IMR-90 (cell line): ENCODE measurements at places on chromosomes 5 and 9. TPM values are rescaled to one million over a fixed set of nuclear protein-coding genes. Genes with fewer than 3 reads are reported as not detected.

The CATSPER3 gene
- 0.12 TPM in 1 of 2 replicates, not detected in the other for polyA plus RNA-seq

The SPATA31A3 gene
- not detected in 2 replicates for polyA plus RNA-seq

DNA sequence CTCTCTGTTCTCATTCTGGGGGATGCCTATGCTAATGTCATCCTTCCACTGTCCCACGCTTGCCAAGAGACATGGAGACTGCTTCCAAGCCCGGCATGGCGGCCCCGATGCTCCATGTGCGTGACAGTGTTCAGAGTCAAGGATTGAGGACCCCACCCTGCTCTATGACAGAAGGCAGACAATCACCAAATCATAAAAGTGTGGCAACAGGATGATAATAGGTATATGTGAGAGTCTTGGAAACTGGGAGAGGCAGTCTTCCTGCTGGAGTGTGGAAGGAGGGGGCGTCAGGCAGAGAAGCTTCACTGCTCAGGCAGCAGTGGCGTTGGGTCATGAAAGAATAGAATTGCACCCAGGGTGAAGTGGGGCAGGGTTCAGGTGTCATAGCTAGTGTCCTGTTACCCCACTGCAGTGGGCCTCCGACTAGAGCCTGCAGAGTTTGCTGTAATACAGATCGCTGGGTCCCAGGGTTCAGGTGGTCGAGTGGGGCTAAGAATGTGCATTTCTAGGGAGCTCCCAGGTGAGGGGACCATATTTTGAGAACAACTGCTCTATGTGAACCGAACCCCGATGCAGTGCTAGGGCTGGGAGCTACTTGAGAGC lies 12.5 kb upstream of the GADD45G start:
- no peak for DNase-seq

DNA sequence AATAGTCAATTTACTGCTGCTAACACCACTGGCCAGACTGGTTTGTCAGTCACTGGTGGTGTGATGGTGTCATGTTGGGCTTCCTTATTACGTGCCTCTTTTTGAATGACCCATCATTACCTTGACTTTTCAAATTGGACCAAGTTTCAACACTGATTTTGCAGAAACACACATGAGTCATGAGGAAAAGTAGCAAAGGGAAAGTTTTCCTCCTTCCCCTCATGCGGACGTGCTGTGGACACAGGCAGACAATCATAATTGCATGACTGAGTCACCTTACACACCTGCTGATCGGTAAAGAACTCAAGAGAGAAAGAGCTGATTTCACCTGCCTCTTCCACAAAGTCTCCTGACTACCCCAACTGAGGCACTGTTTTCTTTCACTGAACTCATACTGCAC lies 324.5 kb downstream of the ARRDC3 start:
- DNase-seq = no peak

DNA sequence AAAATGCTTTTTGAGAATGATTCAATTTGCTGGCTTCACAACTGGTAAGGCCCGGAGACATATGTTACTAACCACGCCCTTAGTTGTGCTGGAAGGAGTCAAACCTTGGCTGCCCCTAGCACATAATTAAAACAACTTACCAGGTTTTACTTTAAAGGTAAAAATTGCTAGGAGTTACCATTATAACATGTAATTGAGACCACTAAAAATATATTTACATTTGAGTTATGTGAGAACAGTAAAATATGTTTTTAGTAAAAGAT lies 435.6 kb upstream of the CDH9 start:
- no peak for DNase-seq

The DDX4 gene
- polyA plus RNA-seq = not detected in 2 replicates

DNA sequence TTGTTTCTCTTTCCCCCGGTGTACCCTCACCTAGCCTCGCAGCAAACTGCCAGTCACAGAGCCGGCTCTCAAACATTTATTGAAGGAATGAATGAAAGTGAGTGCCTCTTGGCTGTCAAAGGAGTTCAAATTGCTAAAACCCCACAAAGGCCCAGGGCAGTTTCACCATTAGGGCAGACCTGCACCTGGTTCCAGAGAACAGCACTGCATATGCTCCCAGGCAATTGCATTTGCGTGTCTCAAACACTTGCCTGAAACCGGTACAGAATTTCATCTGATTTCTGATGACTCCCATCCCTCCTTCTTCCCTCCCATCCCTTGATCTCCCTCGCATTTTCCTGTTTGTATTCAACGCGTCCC lies 165.6 kb upstream of the ZNF462 start:
- no peak for DNase-seq

DNA sequence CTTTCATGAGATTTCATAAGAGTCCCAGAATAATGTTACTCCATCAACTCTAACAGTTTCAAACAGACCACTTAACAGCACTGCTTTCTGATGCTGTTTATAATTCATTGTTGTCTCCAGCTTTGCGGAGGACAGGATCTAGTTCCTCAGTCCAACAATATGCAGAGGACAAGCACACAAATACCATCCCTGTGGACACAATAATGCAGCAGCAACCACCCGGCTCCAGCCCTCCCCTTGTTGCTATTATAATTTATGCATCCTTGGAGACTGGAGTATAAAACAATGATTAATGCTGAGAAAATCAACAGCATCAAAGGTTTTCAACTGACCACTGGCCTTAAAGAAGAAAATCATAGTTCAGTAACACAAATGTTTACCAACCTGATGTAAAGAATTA lies 108.3 kb downstream of the DENND1A start:
- no peak for DNase-seq

DNA sequence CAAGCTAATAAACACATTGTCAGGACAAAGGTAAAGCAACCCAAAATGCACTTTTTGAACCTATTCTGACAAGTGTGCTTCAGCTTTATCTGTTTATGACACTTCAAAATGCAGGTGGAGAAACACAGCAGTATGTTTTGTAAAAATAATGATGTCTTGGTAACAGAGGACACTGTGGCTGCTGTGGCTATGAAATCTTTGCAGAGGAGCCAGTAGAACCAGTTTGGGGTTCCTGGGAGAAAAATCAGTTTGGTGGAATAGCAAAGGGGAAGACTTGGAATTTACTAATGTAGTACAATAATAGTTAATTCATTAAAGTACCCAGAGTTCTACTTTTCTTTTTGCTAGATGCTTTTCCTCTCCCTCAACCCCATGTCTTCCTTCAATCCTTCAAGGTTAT lies 40.6 kb downstream of the SIL1 start:
- no peak for DNase-seq

GRCh38 chr5:132369474-132370180 lies at the start of gene SLC22A5:
Gene SLC22A5 (plus strand): TSS chr5:132369710. CDS start chr5:132369973, 263 bp downstream.
- DNase-seq = peak; percentile 33

The CD274 gene
- 13.9 and 17.4 TPM in 2 replicates for polyA plus RNA-seq

- DNase-seq = no peak
These were observed 146.4 kb downstream of the GCNT1 start for GRCh38 chr9:76605321-76605900.

The UGT3A1 gene
- not detected in 2 replicates for polyA plus RNA-seq

GRCh38 chr9:15300218-15300617 lies 6.8 kb downstream of the TTC39B start:
- DNase-seq = no peak

DNA sequence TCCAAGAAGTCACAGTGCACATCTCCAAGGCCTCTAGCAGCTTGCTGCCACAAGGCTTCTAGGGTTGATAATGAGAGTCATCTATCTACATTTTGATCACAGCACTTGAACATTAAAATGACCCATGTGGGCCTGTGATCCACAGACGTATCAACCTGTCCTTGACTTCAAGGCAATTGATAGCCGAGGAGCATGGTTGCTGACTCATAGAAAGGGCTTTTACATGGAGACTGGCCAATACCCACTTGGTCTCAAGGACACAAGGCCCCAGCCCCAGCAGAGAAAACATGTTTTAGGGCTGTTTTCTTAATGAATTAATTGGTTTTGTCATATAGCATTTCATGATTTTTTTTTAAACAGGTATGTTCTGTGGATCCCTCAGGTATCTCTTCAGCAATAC lies 314.0 kb downstream of the SEMA5A start:
- no peak for DNase-seq

- no peak for DNase-seq
These were observed 64.0 kb upstream of the FOXE1 start for GRCh38 chr9:97788763-97789663.

DNA sequence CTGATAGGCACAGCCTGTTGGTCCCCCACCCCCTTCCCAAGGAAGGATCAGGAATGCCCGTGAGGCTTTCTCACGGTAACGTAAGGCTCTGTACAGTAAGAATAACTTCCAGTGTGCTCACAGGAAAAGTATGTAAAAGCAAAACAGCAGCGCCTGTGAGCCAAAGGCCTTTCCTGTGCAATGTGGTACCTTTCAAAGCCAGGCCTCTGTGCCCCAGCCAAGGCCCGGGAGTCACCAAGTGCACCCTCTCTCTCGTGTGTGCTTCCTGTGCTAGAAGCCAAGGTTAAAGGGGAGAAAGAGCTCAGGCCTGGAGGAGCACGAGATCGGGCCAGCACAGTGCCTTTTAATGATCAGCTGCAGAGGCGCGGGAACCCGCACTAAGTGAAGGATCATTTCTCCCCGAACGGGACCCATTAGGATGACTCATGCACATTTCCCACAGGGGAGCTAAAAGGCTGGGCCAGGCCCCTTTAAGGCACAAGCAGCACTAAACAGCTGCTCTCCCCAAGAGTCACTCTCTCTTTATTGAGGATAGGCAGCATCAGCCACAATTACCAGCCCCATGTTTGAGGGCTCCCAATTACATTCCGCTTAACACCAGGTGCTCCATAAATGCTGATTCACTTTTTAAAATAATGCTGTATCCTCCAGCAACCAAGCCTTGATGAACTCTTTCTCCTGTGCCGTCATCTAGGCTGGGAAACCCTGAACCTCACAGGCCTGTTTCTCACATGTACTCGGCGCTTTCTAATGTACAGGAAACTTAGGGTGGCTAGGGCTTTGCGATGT lies 42.8 kb downstream of the SHB start:
- peak; percentile 98 for DNase-seq

The TGFBR1 gene
- 10.2 and 15.1 TPM in 2 replicates for polyA plus RNA-seq

GRCh38 chr5:14386884-14387624 lies 194.5 kb upstream of the OTULINL start:
- peak; percentile 20 for DNase-seq

The ABHD17B gene
- polyA plus RNA-seq = 5.3 and 7.5 TPM in 2 replicates

DNA sequence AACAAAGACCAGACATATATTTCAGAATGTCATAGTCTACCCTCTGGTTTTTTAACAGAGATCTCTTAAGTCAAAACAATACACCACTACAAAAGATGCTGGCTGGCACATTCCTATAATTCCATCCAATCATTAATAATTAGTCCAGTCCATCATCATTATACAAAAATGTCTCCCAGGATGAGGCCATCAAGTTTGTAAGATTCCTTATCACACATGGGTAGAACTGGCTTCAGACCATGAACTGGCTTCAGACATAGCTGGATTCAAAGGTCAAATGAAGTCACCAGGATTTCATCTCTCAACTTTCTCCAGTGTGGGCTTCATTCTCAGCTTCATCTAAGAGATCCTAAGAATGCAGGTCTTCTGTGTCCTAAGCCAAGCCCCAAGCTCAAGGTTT lies 147.1 kb downstream of the ENC1 start:
- no peak for DNase-seq

- no peak for DNase-seq
These were observed 532.9 kb upstream of the NUDT12 start for GRCh38 chr5:104095527-104095926.

The SH2D3C gene
- 0.22 and 0.24 TPM in 2 replicates for polyA plus RNA-seq

- no peak for DNase-seq
These were observed 34.0 kb upstream of the ZSWIM6 start for GRCh38 chr5:61298066-61298465.

GRCh38 chr9:112446080-112446479 lies 40.5 kb upstream of the KIAA1958 start:
- no peak for DNase-seq

The TAF11L10 gene
- polyA plus RNA-seq = not detected in 2 replicates

- peak; percentile 67 for DNase-seq
These were observed 33.0 kb upstream of the SLC1A3 start for GRCh38 chr5:36573438-36573837.

The TMEM8B gene
- polyA plus RNA-seq = 8.2 and 8.3 TPM in 2 replicates

DNA sequence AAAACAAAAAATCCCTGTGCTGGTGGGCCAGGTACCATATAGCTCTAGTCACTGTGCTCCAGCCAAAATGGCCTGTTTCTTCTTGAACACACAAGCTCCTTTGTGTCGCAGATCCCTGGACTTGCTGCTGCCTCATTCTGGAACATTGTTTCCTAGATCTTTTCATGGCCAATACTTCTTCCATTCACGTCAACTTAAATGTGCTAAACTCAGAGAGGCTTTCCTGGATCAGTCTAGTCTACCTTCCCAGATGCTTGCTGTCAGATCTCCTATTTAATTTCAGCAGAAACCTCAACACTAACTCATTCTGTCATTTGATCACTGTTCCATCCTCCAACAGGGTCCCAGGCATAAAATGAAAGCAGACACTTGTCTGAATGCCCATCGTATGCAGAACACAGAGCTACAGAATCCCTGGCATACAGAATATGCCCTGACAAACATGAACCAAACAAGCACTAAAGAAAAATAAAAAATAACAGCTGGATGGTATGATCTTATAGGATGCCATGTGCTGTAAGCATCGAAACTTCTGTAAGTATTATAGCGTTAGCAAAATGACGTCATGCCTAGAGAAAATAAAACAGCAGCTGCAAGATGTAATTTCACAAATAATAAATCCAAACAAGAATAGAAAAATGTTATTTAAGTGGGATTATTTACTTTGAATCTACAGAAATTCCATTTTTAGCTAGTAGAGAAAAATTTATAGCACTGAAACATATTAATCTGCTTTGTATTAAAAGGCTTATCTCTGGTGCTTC lies 403.7 kb upstream of the DAP start:
- DNase-seq = no peak

DNA sequence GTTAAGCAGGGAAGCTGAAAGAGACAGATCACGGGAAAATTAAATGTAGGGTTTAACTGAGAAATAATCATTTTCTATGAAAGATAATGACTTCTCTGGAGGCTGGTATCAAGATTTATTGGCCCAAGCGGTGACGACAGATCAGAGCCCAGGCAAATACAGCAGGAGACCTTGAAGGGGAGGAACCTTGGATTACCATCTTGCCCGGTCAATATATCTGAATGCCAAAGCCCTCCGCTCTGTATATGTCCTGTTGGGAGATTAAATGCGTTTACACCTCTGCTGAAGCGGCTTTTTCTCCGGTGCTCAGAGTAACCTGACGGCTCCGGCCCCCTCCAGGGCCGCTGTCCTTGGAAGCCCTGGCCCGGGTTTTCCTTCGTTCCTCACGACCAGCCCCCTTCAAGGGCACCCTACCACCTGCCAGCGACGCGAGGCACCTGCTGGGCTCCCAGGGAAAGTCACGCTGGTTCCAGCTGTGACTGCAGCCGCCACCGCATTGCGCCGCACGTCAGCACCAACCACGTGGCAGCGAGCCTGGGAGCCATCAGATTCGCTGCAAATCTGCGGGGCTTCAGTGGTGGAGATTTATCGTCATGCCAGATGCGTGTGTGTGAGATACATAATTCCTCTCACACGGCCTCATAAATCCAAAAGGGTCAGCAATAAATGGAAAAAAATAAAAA lies 4.4 kb upstream of the QSOX2 start:
- no peak for DNase-seq

The HTR1A gene
- polyA plus RNA-seq = not detected in 2 replicates

The GBGT1 gene
- polyA plus RNA-seq = 2.4 and 3.2 TPM in 2 replicates

The GPR151 gene
- not detected in 2 replicates for polyA plus RNA-seq

DNA sequence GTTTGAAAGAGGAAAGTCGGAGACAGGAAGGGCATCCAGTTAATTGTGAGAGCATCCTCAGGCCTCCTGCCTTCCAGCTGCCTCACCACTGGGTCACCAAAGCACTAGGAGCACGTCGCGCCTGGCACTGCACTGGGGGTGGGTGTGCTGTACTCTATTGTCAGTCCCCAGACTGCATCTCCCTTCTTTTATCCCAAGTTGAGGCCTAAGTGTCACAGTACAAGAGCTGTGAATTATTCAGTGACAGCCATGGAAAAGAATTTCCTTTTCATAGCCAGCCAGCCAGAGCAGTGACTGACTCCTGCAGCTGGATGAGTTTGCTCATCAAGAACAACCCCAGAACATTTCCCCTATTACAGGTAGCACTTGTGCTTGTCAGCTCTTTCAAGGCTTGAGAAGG lies 16.3 kb downstream of the CLTA start:
- DNase-seq = peak; percentile 63
